Left colon (tissue), 2 donors: ENCODE measurements at places on chromosomes 6 and 20. TPM values are rescaled to one million over a fixed set of nuclear protein-coding genes. Genes with fewer than 3 reads are reported as not detected.

The GPR6 gene
- total RNA-seq: not detected

The TRIM38 gene
- total RNA-seq: 9.6 TPM

The C20orf202 gene
- 0.18 TPM for total RNA-seq

DNA sequence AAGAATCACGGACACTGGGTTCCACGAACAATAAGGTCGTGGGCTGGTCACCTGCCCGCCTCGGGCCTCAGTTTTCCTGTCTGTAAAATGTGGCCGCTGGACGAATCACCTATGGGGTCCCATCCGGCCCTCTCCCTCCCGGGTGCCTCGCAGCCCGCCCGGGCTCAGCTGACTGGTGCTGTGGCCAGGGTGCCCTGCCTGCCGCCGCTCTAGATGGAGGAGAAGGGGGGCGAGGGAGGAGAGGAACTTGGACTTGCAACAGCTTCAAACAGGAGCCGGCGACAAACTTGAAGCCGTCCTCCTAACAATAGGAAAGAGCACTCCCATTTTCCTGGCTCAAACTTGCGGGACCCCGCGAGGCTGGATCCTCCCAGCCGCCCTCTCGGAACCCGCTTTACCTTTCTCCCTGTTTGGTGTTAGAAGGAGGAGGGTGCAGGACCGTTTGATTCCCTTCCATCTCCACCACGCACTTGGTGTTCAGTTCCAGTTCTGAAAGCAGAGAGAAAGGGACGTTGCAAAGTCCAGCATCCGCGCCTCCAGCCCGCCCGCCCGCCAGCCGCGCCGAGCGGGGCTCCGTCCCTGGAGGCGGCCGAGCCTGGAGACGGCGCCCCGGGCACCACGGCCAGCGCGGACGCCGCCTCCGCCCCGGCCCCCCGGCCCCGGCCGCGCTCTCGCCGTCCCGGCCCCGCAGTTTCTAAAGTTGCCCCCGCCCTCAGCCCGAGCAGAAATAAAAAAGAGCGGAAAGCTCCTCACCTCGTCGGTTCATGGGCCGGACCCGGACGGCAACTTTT is 584 bp downstream of the KIF13A start:
- peak; percentile 77 for DNase-seq

DNA sequence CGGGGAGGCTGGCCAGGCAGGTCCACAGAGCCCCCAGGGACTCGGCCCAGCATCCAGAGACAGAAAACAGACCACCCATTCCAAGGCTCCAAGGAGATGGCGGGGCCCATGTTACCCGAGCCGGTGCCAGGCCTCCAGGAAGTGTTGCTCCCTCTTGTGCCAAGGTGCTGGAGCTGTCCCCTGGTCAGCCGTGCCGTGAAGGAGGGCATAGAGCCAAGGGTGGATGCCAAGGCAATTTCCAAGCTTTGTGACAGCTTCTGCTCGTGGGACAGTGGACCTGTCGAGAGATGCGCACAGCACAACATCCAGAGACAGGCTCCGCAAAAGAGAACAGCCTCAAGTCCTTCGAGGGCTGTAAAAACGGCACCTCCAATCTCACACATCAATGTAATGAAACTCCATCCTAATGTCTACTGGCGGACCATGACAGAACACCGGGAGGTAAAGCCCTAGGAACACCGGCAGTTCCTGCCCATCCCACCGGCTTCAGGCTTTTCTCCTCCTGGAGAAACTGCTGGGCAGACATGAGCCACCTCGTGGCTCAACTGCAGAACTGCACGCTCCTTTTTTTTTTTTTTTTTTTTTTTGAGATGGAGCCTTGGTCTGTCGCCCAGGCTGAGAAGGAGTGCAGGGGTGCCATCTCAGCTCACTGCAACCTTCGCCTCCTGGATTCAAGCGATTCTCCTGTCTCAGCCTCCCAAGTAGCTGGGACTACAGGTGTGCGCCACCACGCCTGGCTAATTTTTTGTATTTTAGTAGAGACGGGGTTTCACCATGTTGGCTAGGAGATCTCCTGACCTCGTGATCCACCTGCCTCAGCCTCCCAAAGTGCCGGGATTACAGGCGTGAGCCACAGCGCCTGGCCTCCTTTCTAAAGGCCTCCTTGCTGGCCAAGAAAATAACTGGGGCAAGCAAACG is 30.9 kb upstream of the AVP start:
- no peak for DNase-seq

DNA sequence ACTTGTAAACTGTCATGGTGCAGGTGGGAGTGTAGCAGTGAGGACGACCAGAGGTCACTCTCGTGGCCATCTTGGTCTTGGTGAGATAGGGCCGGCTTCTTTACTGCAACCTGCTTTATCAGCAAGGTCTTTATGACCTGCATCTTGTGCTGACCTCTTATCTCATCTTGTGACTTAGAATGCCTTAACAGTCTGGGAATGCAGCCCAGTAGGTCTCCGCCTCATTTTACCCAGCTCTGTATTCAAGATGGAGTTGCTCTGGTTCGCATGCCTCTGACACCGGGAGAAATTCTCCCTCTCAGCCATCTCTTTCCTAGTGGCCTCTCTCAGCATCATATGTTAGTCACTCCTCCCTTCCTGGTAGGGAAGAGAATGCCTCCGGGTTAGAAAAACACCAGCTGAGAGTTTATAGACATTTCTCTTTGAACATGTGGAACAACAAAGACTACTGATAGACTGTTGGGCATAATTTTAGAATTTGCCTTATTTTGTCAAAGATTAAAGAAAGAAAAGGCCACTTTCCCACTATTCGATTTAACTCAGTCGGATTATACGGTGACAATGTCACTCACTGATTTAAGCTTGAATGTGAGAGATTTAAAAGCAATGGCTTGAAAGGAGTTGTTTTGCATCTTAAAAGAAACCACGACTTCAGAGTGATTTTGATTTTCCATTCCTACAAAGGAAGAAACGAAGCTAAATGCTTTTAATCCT is 67.9 kb upstream of the SNX9 start:
- no peak for DNase-seq

- DNase-seq: no peak
Measured at GRCh38 chr20:1555952-1556351, 1.6 kb downstream of the SIRPD start.

DNA sequence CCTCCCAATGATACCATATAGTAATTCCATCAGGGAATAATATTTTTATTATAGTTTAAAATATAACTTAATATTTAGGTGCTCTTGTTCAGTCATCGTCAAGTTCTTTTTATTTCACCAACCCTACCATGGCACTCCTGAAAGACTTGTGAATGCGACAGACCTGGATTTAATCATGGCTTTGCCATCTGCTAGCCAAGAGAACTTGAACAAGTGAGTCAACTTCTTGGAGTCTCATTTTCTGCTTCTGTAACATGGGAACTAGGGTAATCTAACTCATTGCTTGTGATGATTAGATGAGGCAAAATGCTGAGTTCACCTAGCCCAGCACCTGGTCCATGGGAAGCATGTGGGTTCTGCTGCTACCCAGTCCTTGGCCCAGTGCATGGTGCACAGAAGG is 62.9 kb downstream of the ESR1 start:
- DNase-seq: no peak

- no peak for DNase-seq
Measured at GRCh38 chr6:25179051-25179778, 100.0 kb upstream of the CARMIL1 start.

GRCh38 chr20:25302596-25302995 is 54.7 kb downstream of the PYGB start:
- DNase-seq: no peak

DNA sequence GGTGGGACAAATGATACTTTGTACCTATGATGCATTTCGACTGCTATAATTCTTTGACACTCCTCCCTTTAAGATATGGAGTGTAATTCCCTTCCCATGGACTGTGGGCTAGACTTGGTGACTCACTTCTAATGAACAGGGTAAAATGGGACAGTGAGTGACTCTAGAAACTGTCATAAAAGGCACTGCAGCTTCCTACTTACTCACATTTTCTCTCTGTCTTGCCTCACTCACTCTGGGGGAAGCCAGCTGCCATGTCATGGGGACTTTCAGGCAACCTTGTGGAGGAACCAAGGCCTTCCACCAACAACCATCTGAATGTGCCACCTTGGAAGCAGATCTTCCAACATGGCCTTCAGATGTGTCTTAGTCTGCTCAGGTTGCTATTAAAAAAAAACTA is 12.9 kb upstream of the GFOD1 start:
- no peak for DNase-seq

DNA sequence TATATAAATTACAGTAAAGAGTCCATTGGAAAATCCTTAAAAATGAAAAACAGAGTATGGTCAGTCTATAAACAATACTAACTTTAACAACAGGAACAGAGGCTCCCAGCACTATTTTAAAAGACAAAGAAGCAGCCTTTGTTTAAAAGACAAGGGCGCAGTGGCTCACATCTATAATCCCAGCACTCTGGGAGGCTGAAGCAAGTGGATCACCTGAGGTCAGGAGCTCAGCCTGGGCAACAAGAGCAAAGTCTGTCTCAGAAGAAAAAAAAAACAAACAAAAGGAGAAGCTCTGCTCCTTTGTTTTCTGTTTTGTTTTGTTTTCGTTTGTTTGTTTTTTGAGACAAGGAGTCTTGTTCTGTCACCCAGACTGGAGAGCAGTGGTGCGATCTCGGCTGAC is 89.4 kb downstream of the DTNBP1 start:
- no peak for DNase-seq

GRCh38 chr6:105161421-105161820 is 18.4 kb downstream of the POPDC3 start:
- no peak for DNase-seq

- no peak for DNase-seq
Measured at GRCh38 chr6:145331066-145331465, 404.3 kb downstream of the EPM2A start.
